ENCODE measurements at places on chromosomes 4 and X.

GRCh38 chr4:15756361-15756861 lies 21.7 kb upstream of the CD38 start:
- peak; percentile 40 for DNase-seq

GRCh38 chr4:16626945-16627344 lies 271.5 kb downstream of the LDB2 start:
- no peak for DNase-seq

- no peak for DNase-seq
These were observed 78.6 kb upstream of the RAI2 start for GRCh38 chrX:17939724-17940123.

DNA sequence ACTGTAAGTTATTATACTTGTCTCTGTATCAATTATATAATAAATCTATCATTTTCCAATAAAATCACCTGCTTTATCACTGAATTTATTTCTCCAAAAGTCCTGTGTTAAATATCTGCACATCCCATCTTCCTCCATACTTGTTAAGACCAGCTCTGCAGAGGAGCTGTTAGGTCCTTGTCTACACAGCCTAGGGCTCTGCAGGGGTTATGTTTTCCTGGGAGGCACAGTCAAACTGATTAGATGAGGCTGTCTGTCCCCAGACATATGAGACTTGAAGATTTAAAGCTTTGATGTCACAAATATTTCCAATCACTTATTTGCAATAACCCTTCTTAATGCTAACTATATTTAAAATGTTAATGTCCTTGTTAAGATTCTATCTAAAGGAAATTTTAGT lies 446.8 kb downstream of the TRAM1L1 start:
- no peak for DNase-seq

DNA sequence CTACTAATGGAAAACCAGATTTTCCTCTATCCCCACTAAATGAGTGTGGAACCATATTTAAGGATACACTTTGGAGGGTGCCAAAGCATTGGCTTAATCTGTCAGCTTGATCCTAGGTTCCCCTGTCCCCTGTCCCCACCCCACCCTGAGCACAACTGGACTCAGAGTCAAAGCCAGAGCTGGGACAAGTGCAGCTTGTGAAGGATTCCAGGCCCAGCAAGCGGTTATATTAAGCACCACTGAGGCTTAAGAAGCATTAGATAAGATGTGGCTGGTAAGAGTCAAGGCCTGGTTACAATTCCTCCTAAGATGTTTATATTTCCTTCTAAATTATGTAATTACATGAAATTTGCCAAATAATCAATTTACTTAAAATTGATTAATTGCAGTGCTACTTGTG lies 350.0 kb upstream of the GATB start:
- DNase-seq, result no peak

GRCh38 chr4:6917461-6918271 lies 8.0 kb downstream of the TBC1D14 start:
- no peak for DNase-seq

GRCh38 chr4:168900080-168900479 lies 110.0 kb downstream of the CBR4 start:
- no peak for DNase-seq

DNA sequence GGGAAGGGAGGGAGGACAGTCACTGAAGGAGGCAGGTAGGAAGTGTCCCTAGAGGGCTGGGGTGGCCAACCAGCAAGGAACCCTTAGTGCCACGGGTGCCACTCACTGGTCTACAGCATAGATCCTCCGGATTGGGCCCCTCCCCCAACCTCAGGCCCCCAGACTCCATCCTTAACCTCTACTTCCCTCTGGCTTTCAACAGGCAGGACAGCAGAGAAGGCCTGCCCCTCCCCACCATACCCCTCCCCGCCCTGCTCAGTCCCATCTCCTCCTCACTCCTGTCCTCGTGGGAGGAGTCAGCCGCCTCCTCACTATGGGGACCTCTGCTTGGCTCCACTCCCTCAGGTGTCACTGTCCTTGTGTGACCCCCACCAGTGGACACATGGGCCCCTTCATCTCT lies 77.7 kb upstream of the PSAPL1 start:
- DNase-seq, result no peak

- no peak for DNase-seq
These were observed 53.1 kb upstream of the PLAC1 start for GRCh38 chrX:134711135-134711921.

DNA sequence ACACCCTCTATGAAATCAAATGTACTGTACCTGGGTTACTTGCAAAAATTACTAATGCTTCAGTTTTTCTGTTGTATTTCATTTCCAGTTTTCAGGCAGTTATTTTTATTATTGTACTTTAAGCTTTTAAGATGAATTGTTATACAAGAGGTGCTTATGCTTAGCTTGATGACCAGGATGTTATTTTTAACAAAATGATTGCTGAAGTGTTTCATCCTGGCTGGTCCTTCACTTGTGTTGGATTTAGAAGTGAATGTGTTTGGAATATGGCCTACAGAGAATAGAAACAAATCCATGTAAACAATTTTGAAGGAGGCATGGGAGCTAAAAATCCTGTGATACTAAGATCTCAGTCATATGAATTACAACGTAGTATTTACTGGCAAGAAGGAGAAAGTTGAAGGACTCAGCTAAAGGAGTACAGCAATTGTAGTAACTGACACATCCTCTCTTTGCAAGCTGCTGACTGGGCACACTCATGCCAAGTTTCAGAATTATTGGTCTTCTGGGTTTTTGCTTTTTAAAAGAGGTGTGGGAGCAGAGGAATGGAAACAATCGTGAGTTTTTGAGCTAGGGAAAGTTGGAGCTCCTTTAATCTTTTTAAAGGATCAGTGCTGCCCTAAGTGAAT lies 9.2 kb downstream of the UBE2A start:
- no peak for DNase-seq

- DNase-seq, result no peak
These were observed 179.0 kb downstream of the SPCS3 start for GRCh38 chr4:176498617-176499256.

GRCh38 chr4:148007792-148008191 lies 275.9 kb downstream of the ARHGAP10 start:
- no peak for DNase-seq

GRCh38 chr4:33057736-33058135 lies 2337.6 kb downstream of the PCDH7 start:
- no peak for DNase-seq

DNA sequence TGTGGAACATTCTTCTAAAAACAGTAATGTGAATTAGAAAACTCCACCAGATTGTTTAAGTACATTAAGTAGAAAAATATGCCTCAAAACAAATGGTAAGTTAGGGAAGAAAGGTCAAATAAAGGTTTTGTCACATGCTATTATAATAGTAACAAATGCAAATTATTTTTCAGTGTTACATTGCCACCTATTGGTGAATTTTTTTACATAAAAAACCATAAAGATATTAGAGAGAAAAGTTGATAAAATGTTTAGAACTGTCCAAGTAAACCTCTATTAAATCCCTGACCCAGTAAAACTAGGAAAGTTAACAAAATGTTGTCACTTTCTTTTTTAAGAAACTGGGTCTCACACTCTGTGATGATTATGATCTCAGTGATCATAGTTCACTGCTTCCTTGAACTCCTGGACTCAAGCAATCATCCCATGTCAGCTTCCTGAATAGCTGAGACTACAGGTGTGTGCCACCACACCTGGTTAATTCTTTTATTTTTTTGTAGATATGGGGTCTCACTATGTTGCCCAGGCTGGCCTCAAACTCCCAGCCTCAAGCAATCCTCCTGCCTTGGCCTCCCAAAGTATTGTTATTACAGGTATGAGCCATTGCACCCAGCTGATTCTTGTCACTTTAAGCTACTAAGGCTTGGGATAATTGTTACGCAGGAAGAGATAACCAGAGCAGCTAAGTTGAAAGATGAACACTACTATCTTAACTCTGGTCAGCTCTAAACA lies 157.6 kb downstream of the ATRX start:
- DNase-seq, result no peak
